NCI-H1417 treated with DMSO at 0.1 percent for 48 hours (cell line): ENCODE measurements at places on chromosomes 7 and 10.

GRCh38 chr7:130524628-130525027, 32.7 kb downstream of the MEST start:
- DNase-seq, result no peak

DNA sequence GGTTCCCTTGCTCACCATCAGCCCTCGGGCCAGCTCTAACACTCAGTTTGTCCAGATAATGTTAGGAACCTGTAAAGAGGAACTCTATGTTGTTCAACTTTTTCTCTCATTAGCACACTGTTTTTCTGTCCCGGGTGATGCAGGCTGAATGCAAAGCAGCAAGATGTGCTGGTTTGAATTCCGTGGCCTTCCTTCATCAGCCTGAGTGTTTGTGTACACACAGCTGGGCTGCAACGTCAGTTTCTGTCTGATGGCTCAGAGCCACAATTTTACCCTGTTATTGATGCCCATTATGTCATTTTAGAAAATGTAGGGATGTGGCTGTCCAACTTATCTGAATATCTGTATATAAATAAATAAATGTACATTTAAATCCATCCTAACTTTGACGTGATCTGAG, 152.0 kb downstream of the PLPP4 start:
- DNase-seq, result no peak

GRCh38 chr10:5036511-5036910, 32.9 kb upstream of the AKR1C2 start:
- no peak for DNase-seq

GRCh38 chr7:157964016-157964415, 623.6 kb downstream of the PTPRN2 start:
- no peak for DNase-seq

GRCh38 chr10:6123532-6123931, 34.7 kb downstream of the RBM17 start:
- no peak for DNase-seq

DNA sequence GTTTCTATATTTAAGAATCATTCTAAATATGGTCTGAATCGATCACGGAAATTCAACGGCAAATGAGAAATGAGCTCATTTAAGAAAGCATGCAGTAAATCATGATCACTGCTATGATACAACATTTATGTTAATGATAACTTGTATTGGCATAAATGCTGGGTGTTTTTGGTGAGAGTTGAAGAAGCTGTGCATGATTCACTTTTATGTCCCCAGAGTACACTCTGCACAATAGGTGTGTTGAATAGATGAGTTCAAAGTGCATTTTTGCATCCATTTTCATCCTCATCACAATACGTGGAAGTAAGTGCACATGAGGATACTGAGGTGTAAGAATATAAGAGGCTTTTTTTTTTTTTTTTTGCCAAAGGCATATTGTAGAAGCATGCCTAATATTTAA, 169.3 kb downstream of the PPP1R17 start:
- DNase-seq, result no peak

GRCh38 chr7:140005341-140005740, 57.4 kb downstream of the PARP12 start:
- no peak for DNase-seq

- DNase-seq, result no peak
Observed at GRCh38 chr7:3232228-3232627, 68.8 kb upstream of the SDK1 start.

DNA sequence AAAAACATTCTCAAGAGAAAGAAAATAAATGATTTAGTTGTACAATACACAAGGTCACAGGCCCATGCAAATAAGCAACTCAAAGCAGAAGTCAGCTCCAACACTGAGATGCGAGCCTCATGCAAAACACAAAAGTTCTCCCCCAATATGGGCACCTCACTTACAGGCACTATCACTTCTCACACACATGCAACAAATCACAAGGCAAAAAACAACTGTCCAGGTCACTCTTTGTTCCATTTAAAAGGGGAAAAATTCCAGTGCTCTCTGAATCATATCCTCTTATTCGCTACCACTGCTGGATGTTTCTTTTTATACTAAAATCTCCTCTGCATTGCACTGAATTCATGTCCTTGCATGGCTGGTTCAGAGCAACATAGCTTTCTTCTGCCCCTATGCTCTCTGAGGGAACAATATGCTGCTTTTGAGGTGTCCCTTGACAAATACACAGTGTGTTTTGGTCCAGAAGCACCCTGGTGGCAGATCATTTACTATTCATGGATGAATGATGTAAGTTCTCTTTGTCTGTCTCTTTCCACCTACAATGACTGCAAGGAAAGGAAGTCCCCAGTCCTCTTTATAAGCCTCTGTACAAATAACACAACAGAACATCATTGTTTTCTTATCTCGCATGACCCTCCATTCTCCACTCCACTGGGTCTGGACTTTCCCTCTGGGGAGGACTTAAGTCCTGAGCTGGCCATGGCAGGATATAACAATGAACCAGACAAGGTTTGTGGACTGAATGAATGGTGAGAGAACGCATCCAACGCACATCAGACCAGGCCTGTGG, 85.4 kb upstream of the GSDME start:
- no peak for DNase-seq

DNA sequence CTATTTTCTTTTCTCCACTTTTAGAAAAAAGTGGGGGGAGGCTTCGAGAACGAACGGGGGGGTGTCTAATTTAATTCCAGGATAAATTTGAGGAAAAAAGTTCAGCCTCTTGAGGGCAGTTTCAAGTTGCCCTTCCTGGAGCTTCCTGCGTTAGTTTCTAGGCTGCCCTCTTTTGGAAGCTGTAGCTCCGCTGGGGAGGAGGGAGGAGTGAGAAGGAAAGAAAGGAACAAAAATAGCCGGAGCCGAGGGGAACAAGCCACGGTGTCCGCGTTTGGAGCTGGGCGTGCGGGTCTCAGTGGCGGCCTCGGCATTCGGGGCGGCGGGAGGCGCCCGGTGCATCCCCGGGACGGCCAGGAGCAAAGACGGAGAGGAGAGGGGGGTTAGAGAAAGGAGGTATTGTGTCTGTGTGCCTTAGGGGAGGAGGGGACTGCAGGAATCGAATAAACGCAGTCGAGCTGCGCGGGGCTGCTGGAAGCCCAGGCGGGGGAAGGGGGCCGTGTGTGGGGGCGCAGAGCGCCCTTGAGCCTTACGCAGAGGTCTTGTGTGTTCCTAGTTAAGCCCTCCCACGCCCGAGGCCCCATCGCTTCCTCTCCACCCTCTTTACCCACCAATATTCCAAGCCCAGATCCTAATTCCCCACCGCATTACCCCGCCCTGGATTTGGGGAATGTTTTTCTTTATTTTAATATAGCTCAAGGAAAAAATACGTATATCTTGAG, 2.0 kb upstream of the TNRC18 start:
- DNase-seq, result peak; percentile 87

DNA sequence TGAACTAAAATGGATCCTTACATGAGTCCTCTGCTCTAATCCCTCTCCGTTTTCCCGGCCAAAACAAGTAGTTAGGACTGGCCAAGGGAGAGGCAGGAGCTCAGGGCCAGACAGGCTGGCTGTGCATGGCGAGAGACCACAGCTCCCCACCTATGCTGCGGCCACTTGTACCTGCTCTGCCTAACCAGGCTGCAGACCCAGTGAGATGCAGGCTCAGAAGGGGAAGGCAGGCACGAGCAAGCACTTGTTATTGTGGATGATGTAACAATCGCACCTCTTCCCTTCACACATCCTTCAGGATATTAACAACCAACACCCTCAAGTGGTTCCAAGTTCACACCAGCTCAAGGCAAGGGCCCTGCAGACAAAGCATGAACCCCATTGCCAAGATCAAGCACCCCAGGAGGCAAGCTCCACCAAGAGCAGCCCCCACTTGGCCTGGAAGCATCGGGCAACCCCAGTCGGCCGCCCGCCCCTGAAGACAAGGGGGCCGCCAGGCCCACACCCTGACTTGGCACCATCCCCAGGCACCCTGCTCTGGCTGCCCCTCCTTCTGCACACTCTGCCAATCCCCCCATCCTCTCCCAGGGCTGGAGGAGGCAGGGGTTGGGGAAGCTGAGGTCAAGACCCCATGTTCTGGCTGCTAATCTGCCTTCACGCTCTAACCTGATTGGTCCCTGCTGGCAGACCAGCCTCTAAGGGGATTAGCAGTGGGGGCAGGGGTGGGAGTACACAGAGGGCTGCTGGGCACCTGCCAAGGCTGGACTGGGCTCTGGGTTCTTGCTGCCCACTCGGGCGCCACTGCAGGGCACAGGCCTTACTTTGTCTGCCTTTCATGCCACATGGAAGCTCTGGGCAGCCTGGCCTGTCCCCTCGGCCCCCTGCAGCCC, 111.3 kb downstream of the SLIT1 start:
- DNase-seq, result no peak

DNA sequence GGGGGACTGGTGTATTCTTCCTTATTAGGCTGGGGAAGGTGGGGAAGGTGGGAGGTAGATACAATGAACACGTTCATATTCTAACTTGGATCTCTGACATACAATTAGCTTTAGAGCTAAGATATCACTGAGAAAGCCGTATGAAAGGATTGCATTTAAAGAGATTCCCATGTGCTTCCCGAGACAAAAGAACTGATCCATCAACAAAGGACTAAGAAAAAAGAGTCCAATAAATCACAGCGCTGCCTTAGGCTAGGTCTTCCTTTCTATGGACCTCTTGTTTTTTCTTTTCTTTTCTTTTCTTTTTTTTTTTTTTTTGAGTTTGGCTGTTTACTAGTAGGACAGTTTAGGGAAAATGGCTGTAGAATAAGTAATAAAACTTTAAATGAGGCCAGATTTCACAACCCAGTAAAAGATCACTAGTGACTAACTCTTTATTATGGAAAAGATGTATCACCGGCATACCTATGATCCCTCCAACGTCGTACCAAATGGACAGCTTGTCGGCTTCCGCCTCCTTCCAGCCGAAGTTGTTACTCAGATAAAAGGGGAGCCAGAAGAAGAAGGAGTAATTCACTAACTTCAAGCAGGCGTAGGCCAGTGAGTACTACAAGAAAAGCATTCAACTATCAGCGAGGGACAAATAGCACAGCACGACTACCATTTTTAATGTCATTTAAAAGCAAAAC, 50.0 kb downstream of the SLC37A3 start:
- DNase-seq, result no peak

DNA sequence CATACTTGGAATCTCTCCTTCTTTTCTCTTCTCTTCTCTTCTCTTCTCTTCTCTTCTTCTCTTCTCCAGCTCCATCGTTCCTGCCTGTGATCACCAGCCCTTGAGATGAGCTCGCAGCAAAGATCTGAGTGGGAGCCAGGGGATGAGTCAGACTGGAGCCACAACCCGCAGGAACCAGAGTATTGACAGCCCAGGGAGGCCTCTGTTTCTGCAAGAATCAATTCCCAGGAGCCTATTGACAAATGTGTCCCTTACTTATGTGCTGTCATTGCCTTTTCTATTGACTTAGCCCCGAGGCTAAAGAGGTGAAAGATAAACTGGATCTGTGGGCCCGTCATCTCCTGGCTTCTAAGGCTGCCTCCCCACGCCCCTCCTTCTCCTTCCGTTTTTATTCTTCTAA, 13.1 kb upstream of the HABP2 start:
- no peak for DNase-seq

DNA sequence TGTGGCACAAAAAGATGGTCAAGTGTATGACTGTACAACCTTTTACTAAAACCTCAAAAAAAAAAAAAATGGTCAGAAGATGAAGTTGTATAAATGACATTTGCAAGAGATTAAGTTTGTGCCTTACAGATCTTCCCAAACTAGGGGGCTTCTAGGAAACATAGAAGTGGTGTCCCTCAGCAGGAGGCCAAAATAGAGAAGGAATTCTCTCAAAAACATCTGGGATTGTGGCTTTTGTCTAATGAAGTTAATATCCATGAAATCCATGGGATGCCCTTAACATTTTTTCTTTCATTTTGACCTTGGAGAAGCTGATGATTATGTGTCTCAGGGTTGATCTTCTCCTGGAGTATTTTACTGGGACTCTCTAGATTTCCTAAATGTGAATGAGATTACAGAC, 62.2 kb downstream of the CASD1 start:
- DNase-seq, result no peak

- DNase-seq, result no peak
Observed at GRCh38 chr7:47379629-47380324, 202.1 kb downstream of the TNS3 start.

DNA sequence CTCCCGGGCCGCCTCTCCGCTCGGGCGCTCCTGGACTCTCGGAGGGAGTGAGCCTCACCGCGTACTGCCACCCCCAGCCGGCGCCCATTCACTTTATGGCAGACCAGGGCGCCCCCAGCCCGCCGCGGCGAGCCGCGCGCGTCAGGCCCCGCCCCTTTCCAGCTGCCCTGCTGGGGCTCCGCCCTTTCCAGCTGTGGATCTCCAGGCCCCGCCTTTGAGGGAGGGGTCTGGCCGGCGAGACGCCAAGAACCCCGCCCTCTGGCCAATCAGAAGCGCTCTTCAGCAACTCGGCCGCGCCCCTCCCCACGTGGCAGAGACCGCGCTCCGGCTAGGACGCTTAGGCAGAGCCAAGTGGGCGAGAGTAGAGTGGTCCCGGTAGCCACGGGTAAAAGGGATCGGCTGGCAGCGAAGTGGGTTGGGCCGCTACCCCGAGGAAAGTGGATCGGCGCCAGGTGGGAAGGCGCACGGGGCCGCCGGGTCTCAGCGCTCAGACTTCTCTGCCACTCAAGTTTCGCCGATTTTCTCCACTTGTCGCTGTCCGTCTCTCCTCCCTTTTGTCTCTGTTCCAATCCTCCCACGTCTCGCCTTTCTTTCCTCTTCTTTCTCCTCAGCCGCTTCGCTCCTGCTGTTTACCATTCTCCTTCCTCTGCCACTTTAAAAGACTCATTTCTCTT, at the start of gene PITX3:
PITX3 (minus strand) TSS at position 69 of the 674 bp plus-strand sequence. CDS start 9,432 bp downstream, outside the sequence.
- no peak for DNase-seq

DNA sequence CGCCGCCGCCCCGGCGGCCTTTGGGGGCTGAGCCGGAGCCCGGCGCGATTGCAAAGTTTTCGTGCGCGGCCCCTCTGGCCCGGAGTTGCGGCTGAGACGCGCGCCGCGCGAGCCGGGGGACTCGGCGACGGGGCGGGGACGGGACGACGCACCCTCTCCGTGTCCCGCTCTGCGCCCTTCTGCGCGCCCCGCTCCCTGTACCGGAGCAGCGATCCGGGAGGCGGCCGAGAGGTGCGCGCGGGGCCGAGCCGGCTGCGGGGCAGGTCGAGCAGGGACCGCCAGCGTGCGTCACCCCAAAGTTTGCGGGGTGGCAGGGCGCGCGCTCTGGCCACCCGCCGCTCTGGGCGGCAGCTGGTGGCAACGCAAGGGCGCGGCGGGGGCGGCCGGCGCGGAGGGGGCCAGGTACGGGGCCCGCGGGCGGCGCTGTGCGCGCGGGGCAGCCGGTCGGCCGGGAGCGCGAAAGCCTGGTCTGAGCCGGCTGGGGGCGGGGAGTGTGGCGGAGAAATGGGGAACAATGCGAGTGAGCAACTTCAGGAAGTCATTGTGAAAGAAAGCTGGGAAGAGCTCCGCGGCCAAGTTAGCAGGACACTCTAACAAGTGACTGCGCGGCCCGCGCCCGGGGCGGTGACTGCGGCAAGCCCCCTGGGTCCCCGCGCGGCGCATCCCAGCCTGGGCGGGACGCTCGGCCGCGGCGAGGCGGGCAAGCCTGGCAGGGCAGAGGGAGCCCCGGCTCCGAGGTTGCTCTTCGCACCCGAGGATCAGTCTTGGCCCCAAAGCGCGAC, at the start of gene IKZF1:
IKZF1 (plus strand) TSS at position 588 of the 782 bp plus-strand sequence. CDS start 14,346 bp downstream, outside the sequence.
- DNase-seq, result no peak

DNA sequence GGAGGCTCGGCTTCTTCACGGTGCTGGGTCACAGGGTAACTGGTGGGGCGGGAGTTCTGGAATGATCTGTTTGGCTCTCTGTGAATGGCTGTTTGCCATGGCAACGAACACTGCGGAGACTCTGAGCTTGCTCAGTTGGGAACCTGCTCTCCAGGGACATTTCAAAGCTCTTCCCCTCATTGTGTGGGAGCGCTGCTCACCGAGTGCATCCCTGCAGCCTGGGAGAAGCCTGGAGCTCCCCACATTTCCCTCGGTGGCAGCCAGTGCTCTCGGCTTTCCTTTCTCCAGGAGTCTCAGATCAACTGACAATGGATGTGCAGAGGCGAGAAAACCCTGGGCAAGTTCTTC, 57.6 kb upstream of the CACUL1 start:
- DNase-seq, result no peak
